ENCODE measurements at places on chromosomes 12 and 14.

- DNase-seq: no peak
These were observed 33.2 kb upstream of the PRKAB1 start for GRCh38 chr12:119634743-119635142.

DNA sequence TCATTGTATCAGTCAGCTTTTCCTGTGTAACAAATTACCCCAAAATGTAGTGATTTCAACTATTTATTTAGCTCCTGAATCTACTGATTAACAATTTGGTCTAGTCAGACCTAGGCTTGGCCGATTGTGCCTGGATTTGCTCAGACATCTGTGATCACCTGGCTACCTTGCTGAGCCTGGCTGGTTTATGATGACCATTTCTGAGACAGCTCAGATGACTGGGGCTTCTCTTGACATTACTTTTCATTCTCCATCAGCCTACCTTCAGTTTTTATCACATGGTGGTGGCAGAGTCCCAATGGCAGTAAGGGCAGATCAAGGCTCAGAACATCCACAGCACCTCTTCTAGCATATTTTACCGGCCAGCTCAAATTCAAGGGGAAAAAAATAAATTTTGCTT lies 286.3 kb downstream of the BTG1 start:
- DNase-seq: no peak

DNA sequence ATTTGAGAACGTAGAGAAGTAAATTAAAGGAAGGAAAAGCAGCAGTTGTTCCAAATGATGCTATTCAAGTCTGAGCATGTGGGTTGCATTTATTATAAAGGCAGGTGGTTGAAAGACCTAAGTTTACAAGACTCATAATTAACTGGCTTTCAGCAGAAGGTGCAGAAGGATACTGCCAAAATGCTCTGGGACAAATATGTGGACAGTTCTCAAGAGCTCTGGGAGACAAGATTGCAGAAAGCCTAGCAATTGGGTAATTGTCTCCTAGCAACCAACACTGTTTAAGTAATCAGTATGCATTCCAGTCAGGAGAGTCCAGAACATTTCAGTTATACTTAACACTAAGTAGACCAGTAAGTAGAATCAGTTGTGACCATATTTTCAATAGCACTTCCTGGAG lies 131.5 kb downstream of the GPR135 start:
- DNase-seq: no peak

DNA sequence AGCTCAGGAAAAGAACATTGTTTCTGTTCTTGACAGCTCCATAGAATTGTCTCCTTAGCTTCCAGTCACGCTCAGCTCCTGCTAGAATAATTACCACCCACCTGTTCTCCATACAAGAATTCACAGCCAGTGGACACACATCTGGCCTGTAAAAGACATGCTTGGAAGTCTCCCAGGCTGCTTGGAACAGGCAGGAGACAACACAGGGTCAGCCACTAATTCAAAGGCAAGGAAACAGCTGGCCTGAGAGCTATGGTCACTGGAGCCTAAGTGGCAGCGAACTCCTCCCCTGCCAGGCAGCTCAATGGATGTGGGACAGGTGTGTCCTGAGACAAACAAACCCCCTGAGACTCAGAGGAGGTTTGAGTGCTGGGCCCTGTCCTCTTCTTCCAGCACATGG lies 22.9 kb upstream of the LTBP2 start:
- DNase-seq: peak; percentile 46

- DNase-seq: no peak
These were observed 5.1 kb downstream of the E2F7 start for GRCh38 chr12:77060136-77060882.

All from left ventricle myocardium superior (tissue), 1 donor.